ENCODE measurements at places on chromosomes 2 and 18.

DNA sequence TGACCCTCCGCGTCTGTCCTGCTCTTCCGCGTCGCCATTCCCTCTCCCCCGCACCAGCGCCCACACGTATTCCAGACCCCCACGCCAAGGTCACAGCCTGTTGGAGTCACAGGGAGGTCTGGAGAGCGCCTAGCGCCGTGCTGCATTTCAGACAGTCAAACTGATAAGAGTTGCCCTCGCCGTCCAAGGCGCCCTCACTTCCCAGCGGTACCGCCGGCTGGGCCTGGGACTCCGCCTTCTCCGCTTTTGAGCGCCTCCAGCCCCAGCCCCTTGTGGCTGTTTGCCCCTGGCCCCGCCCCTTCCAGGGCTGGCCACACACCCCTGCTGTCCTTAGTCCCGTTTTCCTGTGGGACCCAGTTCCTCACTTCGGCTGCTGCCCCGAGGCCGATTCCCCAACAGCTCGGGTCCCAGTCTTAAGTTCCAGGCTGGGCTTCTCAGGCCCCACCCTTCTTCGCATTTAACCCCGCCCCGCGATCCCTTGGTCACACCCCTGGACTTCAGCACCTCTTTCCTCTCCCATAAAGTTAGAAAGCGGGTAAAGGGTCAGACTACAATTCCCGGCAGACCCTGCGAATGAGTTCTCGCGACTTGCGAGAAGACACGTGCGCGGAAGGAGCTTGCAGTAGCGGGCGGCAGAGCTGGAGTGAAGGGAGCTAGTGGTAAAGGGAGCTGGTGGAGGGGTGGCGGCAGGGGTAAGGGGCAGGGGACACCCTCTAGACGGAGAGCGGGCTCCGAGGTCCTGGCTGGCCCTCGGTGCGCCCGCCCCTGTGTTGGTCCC, at the start of gene GMPPA:
Gene GMPPA, plus strand, starts transcription at position 612 of the 778 bp plus-strand sequence. CDS start 1,085 bp downstream, outside the sequence.
- DNase-seq: peak; percentile 81

DNA sequence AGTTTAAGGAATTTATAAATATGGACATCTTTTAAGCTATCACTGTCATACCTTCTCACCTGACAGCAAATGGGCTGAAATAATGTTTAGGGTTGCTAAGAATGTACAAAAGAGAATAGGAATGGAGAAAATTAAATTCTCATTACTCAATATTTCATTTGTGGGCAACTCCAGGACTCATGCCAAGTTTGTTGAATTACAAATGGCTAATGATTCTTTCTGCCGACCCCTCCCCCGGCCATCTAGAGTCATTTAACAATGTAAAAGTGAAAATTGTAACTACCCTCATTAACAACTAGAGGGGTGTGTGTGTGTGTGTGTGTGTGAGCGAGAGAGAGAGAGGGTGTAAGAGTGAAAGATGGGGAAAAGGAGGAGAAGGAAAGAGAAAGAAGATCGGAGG, 708.5 kb upstream of the FAM98A start:
- DNase-seq: no peak

DNA sequence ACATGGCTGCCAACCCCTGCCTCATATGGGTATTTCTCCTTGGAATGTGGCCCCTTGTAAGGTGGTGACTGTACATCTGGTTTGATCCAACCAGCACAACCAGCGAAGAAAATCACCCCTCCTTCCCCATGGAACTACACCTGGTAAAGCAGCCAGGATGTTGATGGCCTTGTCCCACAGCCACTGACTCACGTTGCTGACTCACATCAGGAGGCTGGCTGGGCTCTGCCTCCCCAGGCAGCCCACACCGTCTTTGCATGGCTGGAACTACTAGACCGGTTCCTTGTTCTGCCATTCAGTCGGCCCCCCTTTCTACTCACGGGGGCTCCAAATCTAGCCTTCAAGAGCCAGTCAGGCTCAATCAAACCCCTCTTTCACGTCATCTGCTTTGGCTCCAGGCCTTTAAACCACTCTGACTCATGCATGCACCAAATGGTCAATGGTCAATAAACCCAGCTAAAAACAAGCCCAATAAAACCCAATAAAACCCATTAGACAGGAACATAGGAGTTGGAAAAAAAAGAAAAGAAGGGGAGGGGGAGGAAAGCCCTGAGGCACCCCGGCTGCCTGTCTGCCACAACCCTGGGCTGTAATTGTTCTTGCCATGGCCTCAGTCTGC, 114.8 kb downstream of the PLB1 start:
- no peak for DNase-seq

GRCh38 chr2:144520756-144521487, 1.0 kb upstream of the ZEB2 start:
- no peak for DNase-seq

DNA sequence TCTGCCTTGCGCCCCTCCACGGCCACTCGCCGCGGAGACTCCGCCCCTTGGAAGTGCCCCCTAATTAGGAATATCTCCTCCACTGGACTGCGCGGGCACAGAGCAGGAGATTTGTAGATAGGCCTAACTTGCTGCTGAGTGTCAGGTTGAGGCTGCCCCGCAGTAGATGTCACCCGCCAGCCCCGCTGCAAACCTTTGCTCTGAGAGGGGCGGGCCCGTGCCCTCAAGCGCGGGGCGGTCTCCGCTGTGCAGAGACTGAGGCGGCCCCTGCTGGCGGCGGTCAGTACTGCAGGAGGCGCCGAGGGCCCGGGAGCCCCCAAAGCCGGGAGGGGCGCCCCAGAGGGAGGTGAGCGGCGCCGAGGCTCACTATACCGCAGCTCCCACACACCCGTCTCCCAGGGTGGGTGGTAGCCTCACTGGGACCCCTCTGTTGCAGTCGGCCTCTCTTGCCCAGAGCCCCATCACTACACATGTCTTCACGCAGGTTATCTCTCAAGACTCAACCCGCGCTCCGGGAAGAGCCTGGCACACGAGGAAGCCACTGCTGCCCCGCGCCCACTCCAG, 2.9 kb upstream of the NEURL3 start:
- DNase-seq: peak; percentile 88

- DNase-seq: no peak
These were observed 244.3 kb downstream of the RNF144A start for GRCh38 chr2:7161501-7161900.

GRCh38 chr2:238523158-238524110, 96.7 kb downstream of the ASB1 start:
- no peak for DNase-seq

GRCh38 chr2:38485734-38486133, 108.7 kb upstream of the ATL2 start:
- no peak for DNase-seq

DNA sequence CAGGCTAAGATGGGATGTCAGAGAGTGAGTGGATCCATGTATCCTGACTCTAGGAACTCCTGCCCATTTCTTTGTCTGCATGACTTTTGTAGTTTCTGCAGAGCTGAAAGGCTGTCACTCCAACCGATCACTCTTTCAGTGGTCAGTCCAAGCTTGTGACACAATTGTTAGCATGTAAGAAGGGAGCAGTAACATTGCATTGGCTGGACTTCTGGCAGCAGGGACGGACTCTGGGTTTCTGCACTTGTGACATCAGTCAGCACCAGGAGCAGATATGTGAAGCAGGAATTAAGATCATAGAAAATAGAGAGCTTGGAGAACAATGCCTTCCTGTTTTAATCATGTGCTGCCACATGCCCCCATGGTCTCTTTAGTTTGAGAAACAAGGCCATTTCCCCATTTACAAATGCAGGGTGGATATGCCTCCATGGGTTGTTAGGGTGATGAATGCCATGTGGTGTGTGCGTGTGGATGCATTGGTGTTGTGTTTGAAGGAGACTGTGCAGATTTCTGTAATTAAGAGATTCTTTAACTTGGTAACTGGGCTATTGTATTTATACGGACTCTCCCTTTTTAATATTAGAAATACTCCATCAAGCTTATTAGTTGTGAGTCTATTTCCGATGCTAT, 214.3 kb upstream of the EPHA4 start:
- DNase-seq: no peak

DNA sequence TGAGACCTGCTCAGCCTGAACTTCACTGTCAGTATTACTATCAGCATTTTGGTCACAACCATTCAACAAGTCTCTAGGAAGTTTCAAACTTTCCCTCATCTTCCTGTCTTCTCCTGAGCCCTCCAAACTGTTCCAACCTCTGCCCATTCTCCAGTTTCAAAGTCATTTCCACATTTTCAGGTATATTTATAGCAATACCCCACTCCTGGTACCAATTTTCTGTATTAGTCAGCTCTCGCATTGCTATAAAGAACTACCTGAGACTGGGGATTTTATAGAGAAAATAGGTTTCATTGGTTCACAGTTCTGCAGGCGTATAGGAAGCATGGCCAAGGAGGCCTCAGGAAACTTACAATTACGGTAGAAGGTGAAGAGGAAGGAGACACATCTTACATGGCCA, 27.3 kb downstream of the KCNF1 start:
- DNase-seq: no peak

DNA sequence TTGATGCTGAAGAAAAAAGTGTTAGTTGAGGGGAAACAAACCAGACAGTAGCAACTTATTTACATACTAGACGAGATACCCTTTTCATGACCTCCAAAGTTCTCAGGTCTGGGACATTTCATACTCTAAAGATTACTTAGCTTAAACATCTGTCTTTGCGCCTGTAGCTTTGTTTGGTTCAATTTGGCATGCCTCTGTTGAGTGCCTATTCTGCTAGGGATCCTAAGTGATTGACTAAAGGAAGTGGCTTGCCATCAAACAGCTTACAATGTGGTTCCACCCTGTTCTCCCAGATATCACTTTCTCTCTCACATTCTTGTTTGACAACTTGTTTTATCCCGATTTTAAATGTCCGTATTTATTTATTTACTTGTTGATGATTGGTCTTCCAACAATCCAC, 488.8 kb downstream of the PARD3B start:
- no peak for DNase-seq

DNA sequence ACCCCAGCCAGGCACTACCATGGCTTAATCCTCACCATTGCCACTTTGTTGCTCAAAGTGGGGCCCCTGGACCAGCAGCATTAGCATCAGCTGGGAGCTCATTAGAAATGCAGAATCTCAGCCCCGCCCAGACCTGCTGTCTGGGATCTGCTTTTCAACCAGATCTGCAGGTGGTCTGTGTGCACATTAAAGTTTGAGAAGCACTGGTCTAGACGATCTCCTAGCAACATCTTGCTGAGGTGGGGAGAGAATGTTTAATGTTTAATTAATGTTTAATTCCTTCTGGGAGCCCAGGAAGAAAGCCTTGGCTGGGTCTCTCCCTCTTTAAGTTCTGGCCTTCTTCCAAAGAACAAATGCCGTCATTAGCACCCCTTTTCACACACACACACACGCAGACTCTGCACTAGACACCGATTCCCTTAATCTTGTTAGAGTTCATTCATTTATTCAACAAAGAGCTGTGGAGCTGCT, 53.7 kb downstream of the EDAR start:
- no peak for DNase-seq

DNA sequence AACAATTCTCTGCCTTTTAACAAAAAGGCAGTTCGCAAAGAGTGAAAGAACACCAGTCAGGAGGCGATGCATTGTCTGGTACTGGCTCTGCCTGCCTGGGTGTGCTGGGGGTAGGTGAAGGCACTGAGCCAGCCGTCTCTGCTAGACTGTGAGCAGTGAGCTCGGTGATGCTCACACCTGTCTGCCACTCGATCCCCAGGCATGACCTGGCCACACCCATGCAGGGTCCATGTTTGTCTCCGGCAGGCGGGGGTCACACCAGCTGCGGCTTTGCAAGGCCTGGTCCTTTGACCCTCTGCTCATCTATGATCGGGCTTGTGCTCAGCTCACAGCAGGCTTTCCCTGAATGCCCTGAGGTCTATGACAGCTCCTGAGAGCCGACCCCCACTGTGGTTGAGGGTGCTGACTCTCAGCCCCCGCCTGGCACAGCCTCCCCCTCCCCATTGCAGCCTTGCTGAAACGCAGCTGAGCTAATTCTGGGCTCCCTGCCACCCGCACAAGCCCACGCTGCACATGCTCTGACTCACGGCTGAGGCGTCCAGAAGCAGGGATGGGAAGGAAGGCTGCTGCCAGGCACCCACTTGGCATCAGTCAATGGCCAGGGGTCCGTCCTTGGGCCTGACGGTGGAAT, 23.7 kb downstream of the CRACDL start:
- no peak for DNase-seq

DNA sequence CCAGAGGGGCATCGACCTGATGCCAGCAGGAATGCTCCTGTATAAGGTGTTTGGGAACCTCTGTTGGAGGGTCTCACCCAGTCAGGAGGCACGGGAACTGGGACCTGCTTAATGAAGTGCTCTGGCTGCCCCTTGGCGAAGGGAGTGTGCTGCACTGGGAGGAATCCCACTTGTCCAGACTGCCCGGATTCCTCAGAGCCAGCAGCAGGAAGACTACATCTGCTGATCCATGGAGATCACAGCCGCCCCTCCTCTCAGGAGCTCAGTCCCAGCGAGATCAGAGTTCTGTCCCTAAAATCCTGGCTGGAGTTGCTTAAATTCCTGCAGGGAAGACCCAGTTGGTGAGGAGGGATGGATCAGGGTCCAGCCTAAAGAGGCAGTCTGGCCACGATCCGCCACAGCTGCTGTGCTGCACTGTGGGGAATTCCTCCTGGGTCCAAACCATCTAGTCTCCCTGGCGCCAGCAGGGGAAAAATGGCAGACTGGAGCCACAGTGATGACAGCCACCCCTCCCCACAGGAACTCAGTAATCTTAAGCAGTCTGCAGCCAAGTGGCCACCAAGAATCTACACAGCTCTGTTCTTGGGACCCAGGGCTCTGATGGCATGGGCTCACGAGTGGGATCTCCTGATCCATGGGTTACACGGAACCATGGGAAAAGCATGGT, 76.5 kb upstream of the NRP2 start:
- DNase-seq: no peak

DNA sequence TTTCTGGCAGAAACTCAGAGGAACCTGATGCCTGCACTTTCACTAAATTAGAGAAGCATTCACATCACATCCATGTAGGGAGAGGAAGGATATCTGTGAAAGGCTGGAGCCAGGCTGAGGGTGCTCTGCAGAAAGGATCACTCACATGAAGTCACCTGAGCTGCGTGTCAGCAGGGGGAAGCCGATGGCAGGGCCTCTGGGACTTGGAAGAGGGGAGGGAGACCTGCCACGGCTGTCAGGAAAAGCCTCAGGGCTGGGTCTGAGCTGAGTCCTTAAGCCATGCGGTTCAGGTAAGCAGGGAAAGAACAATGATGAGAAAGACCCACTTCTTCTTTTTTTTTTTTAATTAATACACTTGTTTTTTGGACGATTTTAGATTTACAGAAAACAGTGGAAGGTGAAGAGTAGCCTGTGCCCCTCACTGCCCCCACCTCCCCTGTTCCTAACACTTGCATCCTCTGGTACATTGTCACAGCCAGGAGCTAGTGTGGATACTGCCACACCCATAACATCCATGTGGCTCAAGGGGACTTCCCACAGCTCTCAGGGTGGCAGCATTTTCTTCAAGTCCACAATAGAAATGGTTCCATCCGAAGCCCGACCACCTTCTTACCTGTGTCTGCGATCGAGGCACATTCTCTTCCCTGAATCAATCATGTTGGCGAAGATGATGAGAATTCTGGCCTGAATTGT, 156.5 kb upstream of the TPO start:
- DNase-seq: no peak
